ENCODE measurements at places on chromosomes 16 and 17.

GRCh38 chr16:67388591-67388990 lies 4.7 kb downstream of the TPPP3 start:
- no peak for DNase-seq

GRCh38 chr17:30368912-30369720 lies 9.6 kb upstream of the CPD start:
- DNase-seq: no peak

- DNase-seq: no peak
Measured at GRCh38 chr16:24352746-24353145, 96.6 kb downstream of the CACNG3 start.

GRCh38 chr16:88792078-88792550 lies 7.1 kb upstream of the PIEZO1 start:
- no peak for DNase-seq

- no peak for DNase-seq
Measured at GRCh38 chr16:28499854-28500253, 5.4 kb downstream of the APOBR start.

DNA sequence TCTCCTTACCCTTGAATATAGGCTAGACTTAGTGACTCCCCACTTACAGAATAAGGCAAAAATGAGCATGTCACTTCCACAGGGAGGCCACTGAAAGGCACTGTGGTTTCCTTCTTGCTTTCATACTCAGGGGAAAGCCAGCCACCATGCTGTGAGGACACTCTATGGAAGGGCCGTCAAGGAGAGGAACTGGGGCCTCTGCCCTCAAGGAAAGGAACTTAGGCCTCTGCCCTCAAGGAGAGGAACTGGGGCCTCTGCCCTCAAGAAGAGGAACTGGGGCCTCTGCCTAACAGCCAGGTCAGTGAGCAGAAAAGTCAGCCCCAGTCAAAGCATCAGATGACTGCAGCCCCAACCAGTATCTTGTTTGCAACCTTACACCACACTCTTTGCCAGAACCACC lies 30.1 kb downstream of the VPS35 start:
- DNase-seq: no peak

GRCh38 chr16:16062023-16062937 lies 112.9 kb downstream of the ABCC1 start:
- no peak for DNase-seq

GRCh38 chr16:1965396-1966001 lies 873 bp upstream of the RPS2 start:
- no peak for DNase-seq

GRCh38 chr16:27706866-27707685 lies 157.1 kb downstream of the KATNIP start:
- no peak for DNase-seq

DNA sequence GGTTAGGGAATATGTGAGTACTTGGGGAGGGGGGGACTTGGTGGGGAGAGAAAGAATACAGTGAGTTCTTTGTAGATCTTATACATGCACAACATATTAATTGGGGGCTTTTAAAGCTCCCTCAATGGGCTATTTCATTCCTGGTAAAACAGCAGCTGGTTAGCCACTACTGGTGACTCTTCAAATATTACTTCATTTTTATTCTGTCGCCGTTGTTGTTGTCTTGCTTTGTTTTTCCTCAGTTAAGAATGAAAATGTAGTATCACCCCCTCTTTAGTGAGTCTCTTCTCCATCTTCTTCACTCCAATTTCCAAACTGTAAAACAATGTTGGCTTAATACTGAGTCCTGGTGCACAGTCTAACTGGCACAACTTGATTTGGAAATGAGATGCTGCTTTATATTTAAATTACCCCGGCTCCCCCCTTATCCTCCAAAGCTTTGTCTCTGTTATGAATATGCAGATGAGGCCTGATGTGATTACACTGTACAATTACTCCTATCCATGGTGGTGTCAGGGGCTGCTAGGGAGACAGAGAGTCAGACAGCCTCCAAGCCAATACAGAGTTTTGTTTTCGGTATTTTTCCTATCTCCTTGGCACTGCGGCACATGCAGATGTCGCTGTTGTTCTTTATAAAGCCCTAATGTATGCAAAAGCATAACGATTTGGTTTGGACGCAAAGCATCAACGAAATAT lies 256.9 kb upstream of the PMFBP1 start:
- DNase-seq: no peak

- no peak for DNase-seq
Measured at GRCh38 chr17:27239046-27239445, 54.9 kb upstream of the WSB1 start.

- no peak for DNase-seq
Measured at GRCh38 chr17:45096141-45096540, 35.0 kb downstream of the NMT1 start.

GRCh38 chr17:46979147-46979863 lies at the start of gene RPRML:
Gene RPRML, minus strand, starts transcription at chr17:46979253. Its CDS starts 246 bp downstream, at chr17:46979007.
- DNase-seq: no peak

- DNase-seq: no peak
Measured at GRCh38 chr17:55398689-55399088, 22.9 kb downstream of the MMD start.

DNA sequence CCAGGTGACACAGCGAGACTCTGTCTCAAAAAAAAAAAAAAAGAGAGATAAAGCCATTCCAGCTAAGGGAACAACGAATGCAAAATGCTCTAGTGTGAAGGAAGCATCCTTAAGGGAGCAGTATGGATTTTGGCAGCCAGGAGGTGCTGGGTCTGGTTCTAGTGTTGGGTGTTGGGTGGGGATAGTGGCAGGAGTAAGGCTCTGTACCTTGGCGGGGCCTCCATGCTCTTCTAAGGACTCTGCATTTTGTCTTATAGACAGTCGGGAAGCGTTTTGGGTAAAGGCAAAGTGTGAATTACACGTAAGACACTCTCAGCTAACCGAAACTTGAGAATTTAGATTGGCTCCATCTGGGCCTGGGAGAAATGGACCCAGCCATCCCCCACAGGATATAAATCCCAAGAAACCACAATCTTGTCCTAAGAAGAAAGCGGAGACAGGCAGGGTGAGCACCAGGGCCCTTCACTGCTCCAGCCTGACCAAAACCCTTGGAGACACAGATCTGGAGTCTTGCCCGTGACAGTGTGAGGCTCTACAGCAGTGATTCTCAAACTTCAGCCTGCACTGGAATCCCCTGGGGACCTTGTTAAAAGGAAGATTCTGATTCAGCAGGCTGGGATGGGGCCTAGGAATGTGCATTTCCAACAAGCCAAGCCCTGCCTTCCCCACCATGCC lies 33.1 kb upstream of the PHB1 start:
- no peak for DNase-seq

DNA sequence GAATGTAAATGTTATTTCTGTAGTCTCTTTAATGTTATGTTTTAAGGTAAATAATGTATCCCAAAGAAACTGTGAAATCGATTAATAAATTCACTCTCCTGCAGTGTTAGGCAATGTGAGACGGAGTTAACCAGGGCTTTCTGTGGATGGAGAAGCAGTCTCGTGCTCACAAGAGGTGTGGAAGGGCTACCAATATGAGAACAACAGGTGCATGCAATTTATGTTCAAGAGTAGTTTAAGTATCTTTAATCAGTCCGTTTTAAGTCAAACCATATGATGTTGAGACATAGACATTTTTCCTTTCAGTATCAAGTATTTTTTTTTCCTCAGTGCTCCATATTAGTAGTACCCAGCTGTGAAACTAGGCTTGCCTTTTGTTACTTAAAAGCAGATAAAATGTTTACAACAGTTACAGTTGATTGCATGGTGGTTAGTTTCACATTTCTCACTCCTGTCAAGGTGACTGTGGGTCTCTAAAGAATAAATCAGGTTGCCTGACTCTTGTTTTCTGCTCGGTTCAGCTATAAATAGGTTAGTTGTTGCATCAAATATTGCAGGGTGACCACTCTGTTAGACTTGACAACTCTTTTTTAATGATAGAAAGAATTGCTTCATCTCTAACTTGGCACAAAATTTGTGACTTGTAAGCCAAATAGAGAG lies 54.4 kb downstream of the COX10 start:
- no peak for DNase-seq

- no peak for DNase-seq
Measured at GRCh38 chr17:62178579-62178978, 113.5 kb upstream of the MED13 start.

DNA sequence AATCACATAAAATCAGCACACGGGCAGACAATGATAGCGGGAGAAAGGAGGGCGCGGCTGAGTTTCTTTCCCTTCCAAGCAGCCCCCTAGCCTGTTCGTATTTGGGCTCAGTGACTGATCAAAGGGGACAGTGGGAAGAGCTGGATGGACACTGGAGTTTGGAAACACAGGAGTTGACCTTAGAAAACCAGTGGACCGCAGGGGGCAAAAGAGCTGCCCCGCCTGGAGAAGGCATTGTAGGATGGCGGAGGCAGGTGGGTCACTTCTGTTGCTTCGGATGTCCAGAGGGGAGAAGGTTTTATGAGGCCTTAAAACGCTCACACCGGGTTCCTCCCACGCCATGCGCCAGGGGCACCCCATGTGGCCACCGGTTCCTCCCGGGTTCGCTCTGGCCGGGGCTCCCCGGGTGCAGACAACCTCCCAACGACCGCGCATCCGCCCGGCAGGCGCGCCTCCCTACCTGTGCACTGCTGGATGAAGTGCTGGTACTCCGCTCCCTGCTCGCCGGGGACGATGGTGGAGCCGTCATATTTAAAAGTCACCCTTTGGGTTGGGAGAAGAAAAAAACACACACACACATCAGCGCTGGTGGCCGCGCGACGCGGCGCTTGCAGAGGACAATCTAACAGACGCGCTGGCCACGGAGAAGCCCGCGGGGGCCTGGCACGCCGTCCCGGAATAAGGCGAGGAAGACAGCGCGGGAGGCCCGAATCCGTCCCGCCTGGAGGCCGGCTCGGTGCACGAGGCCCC lies 662 bp downstream of the COTL1 start:
- DNase-seq: no peak

DNA sequence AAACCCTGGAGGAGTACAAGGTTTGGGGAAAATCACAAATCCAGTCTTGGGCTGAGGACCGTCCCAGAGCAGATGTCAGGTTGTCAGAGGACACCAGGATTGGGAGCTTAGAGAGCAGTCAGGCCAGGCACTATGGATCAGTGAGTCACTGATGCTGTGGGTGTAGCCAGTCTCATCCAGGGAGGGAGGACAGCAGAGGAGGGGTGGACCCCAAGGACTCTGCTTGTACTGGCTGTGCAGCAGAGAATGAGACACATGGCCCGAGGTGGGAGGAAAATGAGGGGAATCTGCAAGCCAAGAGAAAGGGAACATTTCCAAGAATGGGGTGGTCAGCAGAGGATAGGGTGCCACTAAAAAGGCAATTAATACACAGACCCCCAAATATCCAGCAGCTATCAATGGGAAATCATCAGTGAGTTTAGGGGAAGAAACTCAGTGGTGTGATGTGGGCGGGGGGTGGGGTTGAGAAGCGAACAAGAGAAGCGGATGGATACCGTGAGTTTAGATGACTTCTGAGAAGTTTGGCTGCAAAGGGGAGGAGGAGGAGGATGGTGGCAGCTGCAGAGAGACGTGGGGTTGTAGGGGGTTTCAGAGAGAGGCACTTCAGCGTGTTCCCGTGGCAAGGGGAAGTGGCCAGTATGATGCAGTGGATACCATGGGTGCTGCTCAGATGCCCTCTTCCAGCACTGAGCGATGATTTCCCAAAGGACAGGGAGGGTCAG lies 43.9 kb downstream of the ARHGAP27 start:
- no peak for DNase-seq

DNA sequence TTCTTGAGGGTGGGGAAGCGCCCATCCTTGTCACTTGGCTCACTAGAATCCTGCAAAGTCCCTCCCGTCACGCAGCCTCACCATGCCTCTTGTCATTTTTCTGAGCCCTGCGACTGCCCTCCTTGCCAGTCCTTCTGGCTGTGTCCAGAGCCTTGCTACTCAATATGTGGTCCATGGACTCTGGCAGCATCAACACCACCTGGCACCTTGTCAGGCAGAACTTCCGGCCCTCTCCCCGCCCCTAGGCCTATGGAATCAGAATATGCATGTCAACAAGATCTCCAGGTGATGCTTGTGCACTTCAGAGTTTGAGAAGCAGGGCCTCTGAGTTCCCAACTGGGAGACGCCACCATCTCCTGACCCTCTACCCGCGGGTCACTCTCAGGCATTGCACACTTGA lies 12.1 kb downstream of the PIMREG start:
- DNase-seq: no peak

DNA sequence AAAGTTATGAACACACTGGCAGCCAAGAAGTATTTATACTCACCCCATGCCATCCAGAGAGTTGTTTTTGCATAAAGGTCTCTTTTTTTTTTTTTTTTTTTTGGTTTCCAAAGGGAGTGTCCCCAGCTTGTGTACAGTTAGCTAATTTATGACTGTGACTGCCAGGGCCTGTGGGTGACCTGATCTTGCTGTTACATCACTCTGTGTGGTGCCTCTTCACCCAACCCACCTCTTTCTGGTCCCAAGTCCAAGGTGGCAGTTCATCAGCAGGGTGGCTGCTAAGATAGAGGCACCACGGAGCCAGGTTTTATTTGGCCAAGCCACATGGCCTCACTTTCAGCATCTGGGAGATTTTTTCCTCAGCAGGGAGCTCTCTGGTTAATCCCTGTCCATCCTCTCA lies at the start of gene NOS2:
Gene NOS2 (minus strand): TSS at position 8 of the 400 bp plus-strand sequence. CDS start 1,720 bp downstream, outside the sequence.
- no peak for DNase-seq

GRCh38 chr17:79566251-79566955 lies 44.4 kb downstream of the RBFOX3 start:
- DNase-seq: no peak

- DNase-seq: no peak
Measured at GRCh38 chr17:17055286-17056155, 13.3 kb downstream of the MPRIP start.

DNA sequence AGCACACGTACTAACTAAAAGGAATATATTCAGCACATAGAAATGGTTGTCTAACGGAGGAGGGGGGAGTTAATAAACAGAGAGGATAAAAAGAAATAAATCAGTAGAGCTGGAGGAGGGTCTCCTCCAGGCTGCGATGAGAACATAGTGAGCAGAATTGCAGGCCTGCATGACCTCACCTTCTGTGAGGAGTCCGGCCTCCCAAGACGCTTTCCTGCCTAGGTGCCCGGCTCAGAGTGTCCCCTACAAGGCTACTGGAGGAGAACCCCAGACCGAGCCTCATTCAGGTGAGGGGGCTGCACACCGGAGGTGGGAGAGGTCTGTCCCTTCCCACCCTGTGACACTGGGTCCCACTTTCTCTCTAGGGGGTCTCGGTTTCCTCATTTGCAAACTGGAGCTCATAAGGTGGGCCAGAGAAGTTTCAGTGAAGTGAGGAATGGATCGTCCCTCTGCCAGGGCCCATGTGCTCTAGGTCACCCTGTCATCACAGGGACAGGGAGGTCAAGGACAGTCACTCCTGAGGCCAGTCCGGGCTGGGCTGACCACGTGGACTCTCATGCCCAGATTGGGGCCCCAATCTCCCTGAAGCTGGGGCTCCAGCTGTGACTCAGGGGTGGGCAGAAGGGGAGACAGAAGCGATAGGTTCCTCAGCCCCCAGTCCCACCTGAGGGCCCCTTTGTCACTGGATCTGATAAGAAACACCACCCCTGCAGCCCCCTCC lies 3.3 kb upstream of the HBM start:
- DNase-seq: no peak

- DNase-seq: peak; percentile 41
Measured at GRCh38 chr17:77645072-77646045, 313.1 kb upstream of the TNRC6C start.
